ENCODE measurements at places on chromosomes 7 and 10.
A peak's percentile ranks its signal among the peaks of the same experiment; 100 is the strongest.

DNA sequence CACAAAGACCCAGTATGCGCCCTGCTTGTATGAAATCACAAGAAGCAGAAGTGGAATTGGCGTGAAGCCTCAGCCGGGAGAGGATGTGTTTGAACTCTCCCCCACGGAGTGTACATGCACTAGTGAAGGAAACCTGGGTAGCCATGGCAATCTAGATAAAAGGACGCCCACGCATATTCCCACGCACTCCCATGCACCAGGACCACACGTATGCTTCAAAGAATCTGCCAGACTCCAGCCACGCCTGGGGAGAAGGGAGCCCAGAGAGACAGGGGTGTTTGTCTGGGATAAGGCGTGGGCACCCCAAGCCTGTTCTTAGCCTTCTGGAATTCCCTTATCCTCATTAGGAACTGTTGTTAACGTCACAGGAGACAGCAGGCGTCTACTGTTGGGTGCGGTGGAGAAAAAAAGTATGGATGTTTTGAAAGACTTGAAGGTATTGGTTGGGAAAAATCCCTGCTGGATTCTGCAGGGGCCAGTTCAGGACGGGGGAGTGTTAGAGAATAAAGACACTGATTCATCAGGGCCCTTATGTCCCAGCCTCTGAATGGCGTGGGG is 28.9 kb upstream of the ECHDC3 start:
- DNase-seq: peak; percentile 47

GRCh38 chr7:85386460-85386859 is 199.6 kb upstream of the SEMA3D start:
- DNase-seq: no peak

GRCh38 chr7:132899833-132900232 is 182.1 kb downstream of the CHCHD3 start:
- no peak for DNase-seq

GRCh38 chr7:107025449-107026103 is 18.9 kb upstream of the PRKAR2B start:
- DNase-seq: no peak

Measured in Ammon's horn (tissue), 1 donor.